Amygdala (tissue), 56 donors: ENCODE measurements at places on chromosomes 1 and 21.

DNA sequence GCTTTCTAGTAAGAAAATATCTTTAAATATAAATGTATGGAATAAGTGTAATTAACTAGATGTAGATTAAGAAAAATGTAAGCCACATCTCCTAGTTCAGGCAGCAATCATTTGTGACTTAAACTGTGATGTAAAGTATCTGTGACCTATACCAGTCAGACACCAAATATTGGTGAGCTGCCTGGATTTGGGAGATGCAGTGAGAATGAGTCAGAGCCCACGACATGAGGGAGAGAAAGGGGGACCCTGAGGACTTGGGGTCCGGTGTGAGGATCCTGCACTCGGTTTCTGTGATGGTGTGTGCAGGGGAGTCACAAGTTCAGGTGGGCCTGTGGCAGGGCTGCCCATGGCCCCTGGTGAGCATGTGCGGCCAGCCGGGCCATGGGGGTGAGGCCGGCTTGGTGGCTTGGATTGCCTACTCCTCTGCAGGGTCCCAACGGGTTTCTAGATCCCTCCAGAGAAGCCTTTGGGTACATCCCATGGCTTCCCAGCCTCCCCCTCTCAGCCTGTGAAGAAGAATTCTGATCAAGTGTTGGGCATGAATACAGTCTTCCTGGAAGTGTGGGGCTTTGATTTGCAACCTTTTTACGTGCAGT is 19.0 kb upstream of the ABCG1 start:
- DNase-seq = no peak

DNA sequence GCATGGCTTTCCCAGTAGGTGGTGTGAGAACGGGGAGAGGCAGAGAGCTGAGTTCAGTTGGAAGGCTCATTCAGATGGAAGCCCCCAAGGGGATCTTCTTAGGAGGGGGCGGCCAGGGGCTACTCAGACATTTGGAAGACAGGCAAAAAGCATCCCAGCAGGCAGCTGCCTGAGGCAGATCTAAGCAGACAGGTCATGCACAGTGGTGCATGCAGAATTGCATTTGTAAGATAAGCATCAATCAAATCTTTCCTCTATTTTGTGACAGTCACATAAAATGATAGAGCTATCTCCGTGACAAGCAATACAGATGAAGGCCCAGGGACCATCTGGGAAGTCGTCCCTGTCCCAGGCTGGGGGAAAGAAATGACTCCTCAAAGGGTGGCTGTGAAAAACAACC is 3.8 kb downstream of the RAB3B start:
- no peak for DNase-seq

DNA sequence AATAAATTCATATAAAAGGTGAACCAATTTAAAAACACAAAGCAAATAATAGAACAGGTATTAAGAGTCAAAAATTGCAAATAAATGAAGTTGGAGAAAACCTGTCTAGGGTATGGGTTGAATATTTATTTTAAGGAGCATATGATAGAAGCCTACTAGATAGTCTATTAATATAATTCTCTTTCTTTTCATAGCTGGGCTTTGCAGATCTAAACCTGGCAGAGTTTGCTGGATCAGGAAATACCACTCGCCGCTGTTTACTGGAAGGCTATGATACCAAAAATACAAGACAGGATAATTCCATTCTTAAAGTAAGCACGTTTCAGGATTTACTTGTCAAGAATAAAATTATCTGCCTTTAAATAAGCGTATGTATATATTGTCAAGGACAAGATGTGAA is 48.9 kb downstream of the HENMT1 start:
- no peak for DNase-seq

DNA sequence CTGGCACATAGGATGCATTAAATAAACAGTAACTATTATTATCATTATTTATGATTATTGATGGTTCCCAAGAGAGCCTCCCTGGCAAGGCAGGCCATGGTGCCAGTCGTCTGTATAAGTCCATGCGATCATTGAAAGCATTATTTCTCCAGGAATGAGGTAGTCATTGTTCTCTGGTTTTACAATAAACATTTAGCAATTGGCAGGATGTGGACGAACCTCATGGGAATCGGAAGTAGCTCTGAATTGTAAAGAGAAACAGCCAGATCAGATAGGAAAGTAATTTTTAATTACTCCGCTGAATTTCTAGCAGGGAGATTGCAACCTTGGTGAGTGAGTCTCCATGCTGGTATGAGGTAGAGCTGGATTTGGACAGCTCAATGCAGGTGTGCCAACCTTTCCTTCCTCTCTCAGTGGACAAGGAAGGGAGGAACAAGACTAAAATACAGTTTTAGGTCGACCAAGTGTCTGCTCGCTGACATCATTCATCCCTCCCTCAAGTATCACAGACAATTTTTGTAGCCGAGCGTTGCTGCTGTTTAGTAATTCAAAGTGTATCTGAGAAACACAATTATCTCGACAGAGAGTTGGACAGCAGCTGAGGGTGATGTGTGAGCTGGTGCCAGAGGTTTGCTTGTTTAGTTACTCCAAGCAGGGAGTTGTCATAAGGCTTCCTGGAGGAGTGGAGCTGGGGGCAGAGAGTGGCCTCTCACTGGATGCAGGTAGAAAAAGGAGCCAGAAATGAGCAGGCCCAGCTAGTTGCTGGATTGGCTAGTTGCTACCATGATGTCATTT is 250.8 kb downstream of the KCNJ6 start:
- DNase-seq = no peak

GRCh38 chr1:63411066-63411465 is 43.6 kb downstream of the ALG6 start:
- no peak for DNase-seq

- no peak for DNase-seq
Measured at GRCh38 chr21:37032877-37033471, 26.5 kb downstream of the RIPPLY3 start.

DNA sequence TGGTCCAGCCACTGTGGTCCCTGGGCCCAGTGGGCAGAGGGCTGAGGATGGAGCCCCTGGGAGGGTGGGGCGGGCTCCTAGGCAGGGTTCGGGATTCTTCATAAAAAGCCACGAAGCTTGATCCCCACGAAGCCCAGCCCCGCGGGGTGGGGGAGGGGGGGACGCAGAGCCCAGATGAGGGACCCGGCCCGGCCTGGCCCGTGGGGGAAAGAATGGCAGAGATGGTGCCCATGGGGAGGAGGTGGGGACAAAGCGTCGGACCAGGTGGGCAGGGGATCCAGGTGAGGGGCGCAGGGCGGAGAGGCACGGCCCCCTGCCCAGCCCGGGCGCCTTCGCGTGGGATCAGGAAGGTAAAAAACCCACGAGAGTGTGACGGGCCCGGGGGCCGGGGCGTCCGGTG is 6.0 kb upstream of the SMIM12 start:
- DNase-seq = no peak

DNA sequence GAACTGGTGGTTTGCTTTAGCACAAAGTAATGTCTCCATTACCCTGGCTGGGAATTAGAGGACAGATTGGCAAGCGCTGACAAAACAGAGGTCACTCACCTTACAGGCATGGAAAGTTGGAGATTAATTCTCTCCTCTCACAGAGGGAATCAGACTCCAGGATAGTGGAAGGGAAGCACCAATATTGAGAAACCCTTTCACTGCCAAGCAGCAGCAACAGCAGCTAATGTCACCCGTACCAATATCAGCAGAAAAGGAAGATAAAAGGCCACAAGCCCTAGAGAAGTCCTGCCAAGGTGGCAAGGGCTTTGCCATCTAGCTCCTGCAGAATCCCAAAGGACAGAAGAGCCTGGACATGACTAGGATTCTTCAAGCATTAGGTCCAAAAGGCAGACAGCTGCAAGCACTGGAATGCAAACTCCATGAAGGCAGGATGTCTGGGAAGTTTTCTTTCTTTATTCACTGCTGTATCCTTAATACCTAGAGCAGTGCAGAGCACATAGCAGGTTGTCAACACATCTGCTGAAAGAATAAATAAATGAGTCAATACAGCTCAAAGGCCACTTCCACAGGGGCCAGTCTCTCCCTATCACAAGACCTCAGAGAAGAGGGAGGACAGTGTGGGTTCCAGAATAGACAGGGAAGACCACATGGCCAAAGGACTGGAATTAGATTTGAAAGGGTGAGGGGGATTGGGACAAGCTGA is 57.2 kb downstream of the ERI3 start:
- DNase-seq = no peak

DNA sequence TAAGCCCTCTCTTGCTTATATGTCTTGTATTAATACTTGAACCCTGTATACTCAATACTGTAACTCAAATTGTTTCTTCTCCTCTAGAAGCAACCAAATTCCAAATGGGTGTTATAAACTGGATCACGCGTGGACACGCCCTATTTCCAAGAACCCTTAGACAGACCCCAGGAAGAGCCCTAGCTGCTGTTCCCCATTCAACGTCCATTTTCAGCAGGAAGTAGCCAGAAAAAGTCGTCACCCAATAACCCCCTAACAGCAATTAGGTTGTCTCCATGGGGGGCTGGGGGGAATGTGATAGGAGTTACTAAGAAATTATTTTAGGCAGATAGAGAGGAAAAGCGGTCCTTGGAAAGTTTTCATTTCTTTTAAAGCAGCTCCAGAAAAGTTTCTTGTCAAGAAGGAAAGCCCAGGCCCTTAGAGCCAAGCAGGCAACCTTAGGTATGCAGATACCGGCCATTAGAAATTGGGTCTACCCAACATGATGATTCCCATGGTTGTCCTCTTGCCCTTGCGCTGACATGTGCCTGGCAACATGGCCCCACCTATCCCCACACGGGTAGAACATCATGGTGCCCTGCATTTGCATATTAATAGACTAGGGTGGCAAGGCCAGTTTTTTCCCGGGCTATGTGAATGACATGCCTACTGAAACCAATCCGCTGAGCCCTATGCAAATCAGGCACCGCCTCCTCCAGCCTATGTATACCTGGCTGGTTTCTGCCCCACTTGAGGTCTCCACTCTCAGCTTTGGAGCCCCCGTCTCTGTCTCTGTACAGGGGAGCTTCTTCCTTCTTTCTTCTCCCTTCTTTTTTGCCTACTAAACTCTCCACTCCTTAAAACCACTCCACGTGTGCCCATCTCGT is 4.0 kb upstream of the CD46 start:
- DNase-seq = no peak

GRCh38 chr21:33036430-33037162 is 10.9 kb downstream of the OLIG2 start:
- no peak for DNase-seq

DNA sequence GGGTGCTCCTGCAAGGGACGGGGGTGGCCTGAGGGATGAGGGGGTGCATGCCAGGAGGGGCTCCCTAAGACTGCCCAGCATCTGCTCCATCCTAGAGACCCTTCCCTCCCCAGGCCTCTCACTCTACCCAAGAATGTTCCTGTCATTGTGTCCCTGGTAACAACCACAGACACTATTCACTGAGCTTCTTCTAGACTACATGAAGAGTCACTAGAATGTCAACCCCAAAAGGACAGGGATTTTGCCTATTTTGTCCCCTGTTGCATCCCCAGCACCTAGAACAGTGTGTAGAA is 2.9 kb downstream of the TNFRSF25 start:
- no peak for DNase-seq

GRCh38 chr1:47323599-47324031 is 9.7 kb upstream of the STIL start:
- no peak for DNase-seq

- DNase-seq = peak; percentile 26
Measured at GRCh38 chr1:178726087-178726517, 1.1 kb downstream of the RALGPS2 start.

DNA sequence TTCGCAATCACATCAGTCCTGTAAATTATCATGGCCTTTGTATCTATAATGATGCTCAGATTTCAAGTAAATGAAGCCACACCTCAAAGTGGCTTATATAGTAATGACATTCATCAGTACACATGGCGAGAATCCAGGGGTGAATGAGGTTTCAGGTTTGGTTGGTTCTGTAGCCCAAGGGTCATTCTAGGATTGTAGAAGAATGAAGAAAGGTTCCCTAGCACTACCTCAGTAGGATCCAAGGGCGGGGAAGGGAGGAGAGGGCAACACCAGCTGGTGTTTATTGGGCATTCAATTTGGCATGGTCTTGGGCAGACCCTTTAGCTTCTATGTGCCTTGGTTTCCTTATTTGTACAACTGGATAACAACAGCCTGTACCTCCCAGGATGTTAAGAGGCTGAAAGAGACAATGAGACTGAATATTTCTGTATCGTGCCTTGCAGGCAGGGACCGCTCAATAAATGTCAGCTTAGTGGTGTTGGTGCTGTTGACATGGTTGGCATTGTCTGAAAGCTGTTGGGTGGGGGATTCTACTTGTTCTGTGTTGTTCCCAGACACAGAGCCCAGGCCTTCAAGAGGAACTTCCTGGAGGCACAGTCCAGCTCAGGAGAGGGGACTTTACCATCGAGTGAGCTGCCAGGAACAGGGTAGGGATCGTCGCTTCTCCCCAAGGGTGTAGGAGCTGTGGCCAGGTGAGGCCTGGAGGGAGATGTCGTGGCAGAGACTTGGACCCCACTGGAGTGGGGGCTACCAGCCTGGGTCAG is 388.2 kb downstream of the PTPRU start:
- DNase-seq = no peak

GRCh38 chr1:114088392-114089299 is 65.0 kb downstream of the SYT6 start:
- DNase-seq = no peak
